ENCODE measurements at places on chromosomes 11 and 22.
A peak's percentile ranks its signal among the peaks of the same experiment; 100 is the strongest.

GRCh38 chr11:96012086-96012824 is 88.3 kb upstream of the MTMR2 start:
- DNase-seq: peak; percentile 44

GRCh38 chr22:33302049-33302545 is 243.9 kb upstream of the SYN3 start:
- no peak for DNase-seq

DNA sequence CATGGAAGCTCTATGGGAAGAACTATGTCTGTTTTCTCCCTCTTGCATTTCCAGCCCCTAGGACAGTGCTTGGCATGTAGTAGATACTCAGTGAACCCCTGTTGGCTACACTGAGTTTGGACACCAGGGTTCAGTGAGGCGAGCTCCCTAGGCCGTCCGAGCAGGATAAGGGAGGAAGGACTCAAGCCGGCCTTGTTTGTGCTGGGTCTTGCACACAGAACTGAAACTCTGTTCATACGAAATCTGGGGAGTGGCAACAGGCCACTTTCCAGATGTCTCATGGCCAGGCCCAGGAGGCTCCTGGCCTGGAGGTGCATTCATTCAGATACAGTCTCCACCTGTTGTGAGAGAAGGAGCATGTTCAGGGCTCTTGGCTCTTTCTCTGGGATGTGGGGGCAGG is 23.6 kb upstream of the LMO1 start:
- DNase-seq: no peak

- no peak for DNase-seq
Measured at GRCh38 chr11:45812581-45813548, 7.9 kb downstream of the SLC35C1 start.

DNA sequence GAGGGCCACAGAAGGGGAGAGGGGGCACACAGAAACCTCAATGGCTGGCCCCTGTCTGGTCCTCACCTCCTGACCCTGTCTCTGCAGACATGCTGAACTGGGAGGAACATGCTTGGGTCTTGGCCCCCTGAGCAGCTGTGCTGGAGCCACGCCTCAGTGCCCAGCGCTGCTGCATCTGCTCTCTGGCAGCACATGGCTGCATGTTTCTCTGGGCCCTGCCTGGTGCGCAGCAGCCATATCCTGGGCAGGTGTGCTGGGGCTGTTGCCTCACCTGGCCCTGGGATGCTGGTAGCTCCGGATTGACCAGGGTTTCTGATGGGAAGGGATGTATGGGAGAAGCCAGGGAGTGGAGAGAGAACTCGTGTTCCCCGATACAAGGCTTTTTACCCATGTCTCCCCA is 248.0 kb downstream of the ST3GAL4 start:
- DNase-seq: no peak

DNA sequence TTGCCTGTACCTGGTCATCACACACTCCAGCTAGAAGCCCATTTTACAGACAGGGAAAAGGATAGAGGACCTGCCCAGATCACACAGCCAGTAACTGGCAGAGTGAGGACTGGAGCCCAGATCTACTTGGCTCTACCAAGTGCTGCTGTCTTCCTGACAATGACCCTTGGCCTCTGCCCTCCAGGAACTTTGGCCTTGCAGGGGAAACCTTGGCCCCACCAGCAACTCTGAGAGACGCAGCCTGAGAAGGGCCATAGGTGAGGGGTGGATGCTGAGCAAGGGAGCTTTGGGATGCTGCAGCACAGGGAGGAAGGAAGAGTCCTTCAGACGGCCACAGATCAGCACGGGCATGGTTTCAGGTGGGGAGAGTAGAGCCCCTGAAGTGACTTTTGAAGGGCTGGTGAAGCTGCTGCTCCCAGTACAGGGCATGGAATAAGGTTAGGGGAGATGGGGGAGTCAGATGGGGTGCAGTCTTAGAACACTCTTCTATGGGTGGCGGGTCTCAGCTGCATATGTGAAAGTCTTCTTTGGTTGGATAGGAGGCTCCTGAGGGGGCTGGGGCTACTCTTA is 2.0 kb upstream of the CAPN5 start:
- DNase-seq: no peak

GRCh38 chr11:23143022-23143421 is 282.7 kb upstream of the CCDC179 start:
- DNase-seq: no peak

DNA sequence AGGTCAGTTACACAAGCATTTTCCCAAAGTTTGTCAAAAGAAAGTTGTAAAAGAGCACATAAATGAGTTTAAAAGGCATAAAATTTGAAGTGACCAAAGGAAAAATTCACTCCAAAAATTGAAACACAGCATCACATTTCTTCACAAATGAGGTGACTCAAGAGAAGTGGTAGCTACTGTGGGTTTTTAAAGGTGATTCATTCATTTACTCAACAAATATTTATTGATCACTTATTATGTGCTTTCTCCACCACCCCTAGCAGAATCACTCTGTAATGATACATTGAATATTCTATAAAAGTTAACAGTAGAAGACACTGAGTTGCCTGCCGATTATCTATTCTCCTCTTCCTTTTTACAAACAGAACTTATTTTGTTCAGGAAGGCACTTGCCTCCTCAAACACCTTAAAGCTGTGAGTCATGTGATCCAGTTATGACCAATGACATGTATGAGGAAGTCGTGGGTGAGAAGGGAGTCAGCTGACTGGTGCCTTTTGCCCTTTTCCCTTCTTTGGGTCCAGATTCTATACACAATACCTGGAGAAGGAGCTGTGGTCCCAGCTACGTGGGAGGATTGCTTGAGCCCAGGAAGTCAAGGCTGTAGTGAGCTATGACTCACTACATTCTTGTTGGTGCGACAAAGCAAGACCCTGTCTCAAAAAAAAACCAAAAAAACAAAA is 67.7 kb upstream of the CLNS1A start:
- DNase-seq: no peak

Data from stimulated activated CD4-positive, alpha-beta T cell treated with anti-CD3 and anti-CD28 coated beads, Interleukin-1b, Interleukin-23, amount 100 ng/mL, for 1 hour (primary cell).